ENCODE measurements at places on chromosomes 13 and 19. TPM values are rescaled to one million over a fixed set of nuclear protein-coding genes. Genes with fewer than 3 reads are reported as not detected.

The SLC27A1 gene
- 42.2 TPM for total RNA-seq

The MAP4K1 gene
- not detected for total RNA-seq

The MBD3L5 gene
- total RNA-seq: not detected

The COL4A2 gene
- 94.2 TPM for total RNA-seq

The EPSTI1 gene
- 1.3 TPM for total RNA-seq

The SHC2 gene
- 0.68 TPM for total RNA-seq

The ACP5 gene
- total RNA-seq: 12.0 TPM

The ICAM5 gene
- total RNA-seq: 5.0 TPM

The LILRA5 gene
- not detected for total RNA-seq

The ZNF132 gene
- total RNA-seq: 1.3 TPM

The FOXA3 gene
- not detected for total RNA-seq

The IGSF23 gene
- total RNA-seq: not detected

The ZNF44 gene
- total RNA-seq: 8.2 TPM

The TMEM59L gene
- not detected for total RNA-seq

The TSHZ3 gene
- total RNA-seq: 11.3 TPM

The DCT gene
- not detected for total RNA-seq

- DNase-seq: no peak
Measured at GRCh38 chr19:56110515-56111448, 10.3 kb downstream of the ZNF787 start.

GRCh38 chr19:31718032-31718431 is 368.8 kb upstream of the TSHZ3 start:
- peak; percentile 8 for DNase-seq

GRCh38 chr13:93775507-93776108 is 549.0 kb downstream of the GPC6 start:
- DNase-seq: no peak

- peak; percentile 72 for DNase-seq
Measured at GRCh38 chr13:44449999-44450821, 76.6 kb downstream of the SERP2 start.

GRCh38 chr13:36358175-36358718 is 12.1 kb upstream of the SPART start:
- DNase-seq: no peak

DNA sequence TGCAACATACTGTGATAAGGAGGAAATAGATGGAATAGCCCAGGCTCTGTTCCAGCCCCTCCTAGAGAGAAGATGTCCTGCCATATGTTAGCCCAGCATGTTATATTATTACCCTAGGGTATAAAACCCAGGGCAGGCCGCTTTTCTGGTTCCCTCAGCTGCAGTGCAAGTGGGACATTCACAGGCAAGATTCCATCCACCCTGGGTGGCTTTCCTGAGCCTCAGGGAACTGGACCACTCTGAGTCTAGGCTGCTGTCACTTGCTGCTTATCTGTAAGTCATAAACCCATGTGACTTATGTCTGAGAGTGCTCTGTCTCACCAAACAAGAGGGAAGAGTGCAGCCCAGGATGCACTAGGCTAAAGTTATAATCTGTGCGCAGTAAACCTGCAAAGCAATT is 413.2 kb downstream of the MZT1 start:
- DNase-seq: no peak

GRCh38 chr19:41682437-41682836 is 5.6 kb downstream of the CEACAM7 start:
- no peak for DNase-seq

- no peak for DNase-seq
Measured at GRCh38 chr19:5125797-5126497, 157.0 kb downstream of the KDM4B start.

DNA sequence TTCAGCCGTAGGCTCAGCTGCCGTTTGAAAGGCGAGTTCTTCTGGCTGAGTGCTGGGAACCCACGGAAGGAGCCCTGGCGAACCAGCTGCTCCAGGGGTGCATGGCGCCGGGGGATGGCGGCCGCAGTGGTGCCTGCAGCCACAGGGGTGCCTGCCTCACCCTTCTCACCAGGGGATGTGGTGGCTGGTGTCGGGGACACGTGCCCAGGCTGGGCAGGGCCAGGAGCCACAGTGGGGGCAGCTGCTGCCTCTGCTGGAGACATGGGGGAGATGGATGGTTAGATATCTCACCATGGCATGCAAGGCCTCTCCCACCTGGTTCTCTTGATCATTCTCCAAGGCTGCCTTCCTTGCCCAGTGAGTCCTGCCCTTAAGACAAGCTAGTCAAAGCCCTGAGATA is 17.1 kb downstream of the NUMBL start:
- DNase-seq: no peak

GRCh38 chr19:49490287-49491029 is 3.0 kb downstream of the RPL13A start:
- no peak for DNase-seq

GRCh38 chr19:55538132-55538531 is 1.2 kb upstream of the SBK2 start:
- no peak for DNase-seq

DNA sequence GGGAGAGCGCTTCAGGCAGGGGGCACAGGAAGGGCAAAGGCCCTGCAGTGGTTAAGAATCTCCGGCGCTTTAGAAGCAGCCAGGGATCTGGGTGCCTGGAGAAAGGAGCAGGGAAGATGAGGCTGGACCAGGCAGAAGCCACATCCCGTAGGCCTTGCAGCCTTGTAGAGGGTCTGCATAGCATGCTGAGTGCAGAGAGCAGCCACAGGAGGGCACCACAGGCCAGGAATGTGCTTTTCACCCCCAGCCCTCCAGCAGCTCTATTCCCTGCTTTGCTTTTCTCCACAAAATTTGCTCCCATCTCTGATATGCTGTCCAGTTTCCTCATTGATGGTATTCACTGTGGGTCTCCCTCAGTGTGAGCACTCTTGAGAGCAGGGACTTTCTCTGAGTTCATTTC is 5.7 kb downstream of the WDR62 start:
- DNase-seq: peak; percentile 17

GRCh38 chr13:35219021-35219420 is 257.5 kb downstream of the MAB21L1 start:
- DNase-seq: no peak

GRCh38 chr13:57224414-57224813 is 57.4 kb downstream of the PRR20E start:
- no peak for DNase-seq

DNA sequence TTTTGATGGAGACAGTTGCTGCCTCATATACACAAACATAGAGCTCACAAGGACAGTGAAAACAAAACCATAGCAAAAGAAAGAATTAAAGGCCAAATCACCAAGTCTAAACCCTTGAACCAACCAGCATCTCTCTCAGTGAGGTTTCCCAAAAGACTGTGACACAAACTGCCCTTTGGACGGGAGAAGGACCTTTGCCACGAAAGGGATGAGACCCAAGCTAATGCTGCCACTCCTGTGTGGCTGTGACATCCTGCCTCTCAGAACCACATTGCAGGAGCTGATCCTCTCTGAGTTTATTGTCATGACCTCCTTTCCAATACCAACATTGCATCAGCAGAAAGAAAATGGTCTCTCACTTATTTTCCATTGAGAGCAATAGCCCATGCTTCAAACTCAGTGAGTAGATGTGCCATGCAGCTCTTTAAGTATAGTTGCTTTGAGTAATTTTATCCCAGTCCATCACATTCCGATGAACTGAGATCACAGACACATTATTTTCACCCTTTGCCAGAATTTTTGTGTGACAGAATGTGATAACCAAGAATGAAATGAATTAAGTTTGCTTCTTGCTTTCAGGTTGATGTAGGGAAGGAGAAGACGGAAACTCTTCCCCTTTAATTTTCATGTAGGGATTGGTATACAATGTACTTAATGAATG is 133.5 kb upstream of the IRS2 start:
- no peak for DNase-seq

GRCh38 chr19:13537454-13537853 is 31.2 kb upstream of the CACNA1A start:
- no peak for DNase-seq

DNA sequence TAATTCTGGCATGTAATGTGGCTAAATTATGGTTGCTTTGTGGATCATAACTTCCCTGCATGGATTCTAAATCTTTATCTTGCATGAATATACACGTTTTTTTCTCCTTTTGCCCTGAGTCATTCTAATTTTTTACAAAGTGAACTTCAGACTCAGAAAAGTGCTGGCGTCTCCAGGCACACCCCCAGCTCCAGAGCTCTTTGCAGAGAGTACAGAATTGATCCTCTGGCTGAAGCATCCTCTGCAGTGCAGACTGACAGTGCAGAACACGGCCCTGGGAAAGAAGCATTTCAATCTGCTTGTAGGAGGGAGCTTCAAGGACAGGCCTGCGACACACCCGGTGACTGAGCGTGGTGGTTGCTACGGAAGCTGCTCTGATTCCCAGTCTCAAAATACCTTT is 228.1 kb downstream of the FGF9 start:
- DNase-seq: no peak

DNA sequence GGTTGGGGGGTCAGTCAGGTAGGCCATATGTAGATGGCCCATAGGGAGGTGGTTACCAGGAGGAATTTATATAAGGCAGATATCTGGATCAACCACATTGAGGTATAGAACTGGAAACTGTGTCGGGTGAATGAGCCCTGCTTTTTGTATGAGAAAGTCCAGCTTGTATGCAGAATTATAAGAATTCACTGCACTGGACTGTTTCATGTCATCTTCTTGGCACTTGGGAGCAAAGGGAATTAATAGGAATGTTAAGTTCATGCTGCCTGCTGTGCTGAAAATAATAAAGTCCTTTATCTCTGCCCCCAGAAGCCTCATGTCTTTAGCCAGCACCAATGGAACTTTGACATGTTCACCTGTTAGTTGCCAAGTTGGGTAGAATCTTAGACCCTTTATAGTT is 12.3 kb downstream of the BORA start:
- no peak for DNase-seq

- DNase-seq: no peak
Measured at GRCh38 chr13:32790731-32791130, 204.5 kb downstream of the PDS5B start.

- DNase-seq: no peak
Measured at GRCh38 chr13:99740251-99740979, 231.2 kb downstream of the ZIC5 start.

- DNase-seq: no peak
Measured at GRCh38 chr19:7522923-7523667, 671 bp downstream of the MCOLN1 start.

DNA sequence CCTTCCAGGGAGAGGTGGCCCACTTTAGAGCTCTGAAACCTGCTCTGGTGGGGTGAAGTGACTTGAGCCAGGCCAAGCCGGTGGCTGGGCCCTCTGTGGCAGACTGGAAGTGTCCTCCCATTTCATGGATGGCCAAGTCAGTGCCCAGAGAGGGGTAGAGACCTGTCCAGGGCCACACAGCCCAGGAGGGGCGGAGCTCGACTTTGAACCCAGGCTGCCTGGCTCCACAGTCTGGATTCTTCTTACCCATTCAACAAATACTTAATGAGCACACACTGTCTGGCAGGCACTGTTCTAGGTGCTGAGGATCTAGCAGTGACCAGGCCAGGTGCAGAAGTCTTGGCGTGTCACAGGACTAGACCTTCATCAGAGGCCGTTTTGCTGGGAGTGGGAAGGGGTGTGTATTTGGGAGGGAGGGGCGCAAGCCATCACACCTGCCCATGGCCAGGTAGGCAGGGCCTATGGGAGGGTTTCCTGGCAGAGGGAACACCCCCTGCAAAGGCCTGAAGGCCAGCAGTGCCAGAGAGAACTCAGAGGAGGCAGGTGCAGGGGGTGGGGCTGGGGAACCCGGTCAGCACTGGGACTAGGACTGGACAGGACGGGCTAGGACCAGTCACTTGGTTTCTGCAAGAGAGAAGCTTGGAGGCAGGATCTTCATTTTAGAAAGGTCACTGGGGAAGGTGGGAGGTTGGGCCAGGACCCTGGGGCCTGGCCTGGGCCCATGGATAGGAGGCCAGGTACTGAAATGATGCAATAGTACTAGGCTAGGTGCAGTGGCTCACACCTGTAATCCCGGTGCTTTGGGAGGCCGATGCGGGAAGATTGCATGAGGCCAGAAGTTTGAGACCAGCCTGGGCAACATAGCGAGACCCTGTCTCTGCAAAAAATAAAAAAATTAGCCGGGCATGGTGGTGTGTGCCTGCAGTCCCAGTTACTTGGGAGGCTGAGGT is 31.8 kb downstream of the DNM2 start:
- no peak for DNase-seq

GRCh38 chr19:41577144-41577830 is 1.3 kb downstream of the CEACAM21 start:
- no peak for DNase-seq

- DNase-seq: no peak
Measured at GRCh38 chr19:1087813-1088415, 7.3 kb downstream of the POLR2E start.

DNA sequence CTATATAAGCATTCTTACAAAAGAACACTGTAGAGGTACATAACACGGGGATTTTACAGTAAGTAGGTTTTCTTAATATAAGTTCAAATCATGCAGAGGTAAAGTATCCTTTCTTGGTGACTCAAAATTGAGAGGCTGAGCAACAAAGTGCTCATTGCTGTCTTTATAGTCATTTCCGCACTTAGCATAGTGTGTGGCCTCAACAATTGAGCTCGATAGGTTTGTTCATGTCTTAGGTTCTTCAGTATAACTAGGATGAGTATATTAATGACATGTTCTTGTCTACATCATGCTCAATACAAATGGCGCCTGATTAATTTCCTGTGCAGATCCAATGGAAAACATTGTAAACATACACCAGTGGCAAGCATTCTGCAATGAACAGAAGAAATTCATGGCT is 1.4 kb downstream of the WDFY2 start:
- DNase-seq: peak; percentile 72

GRCh38 chr13:98529171-98529570 is 47.7 kb downstream of the STK24 start:
- no peak for DNase-seq

GRCh38 chr13:48492470-48493065 is 40.3 kb downstream of the RCBTB2 start:
- DNase-seq: peak; percentile 57

All from mammary epithelial cell (primary cell).